ENCODE measurements at places on chromosomes 7 and 10.

DNA sequence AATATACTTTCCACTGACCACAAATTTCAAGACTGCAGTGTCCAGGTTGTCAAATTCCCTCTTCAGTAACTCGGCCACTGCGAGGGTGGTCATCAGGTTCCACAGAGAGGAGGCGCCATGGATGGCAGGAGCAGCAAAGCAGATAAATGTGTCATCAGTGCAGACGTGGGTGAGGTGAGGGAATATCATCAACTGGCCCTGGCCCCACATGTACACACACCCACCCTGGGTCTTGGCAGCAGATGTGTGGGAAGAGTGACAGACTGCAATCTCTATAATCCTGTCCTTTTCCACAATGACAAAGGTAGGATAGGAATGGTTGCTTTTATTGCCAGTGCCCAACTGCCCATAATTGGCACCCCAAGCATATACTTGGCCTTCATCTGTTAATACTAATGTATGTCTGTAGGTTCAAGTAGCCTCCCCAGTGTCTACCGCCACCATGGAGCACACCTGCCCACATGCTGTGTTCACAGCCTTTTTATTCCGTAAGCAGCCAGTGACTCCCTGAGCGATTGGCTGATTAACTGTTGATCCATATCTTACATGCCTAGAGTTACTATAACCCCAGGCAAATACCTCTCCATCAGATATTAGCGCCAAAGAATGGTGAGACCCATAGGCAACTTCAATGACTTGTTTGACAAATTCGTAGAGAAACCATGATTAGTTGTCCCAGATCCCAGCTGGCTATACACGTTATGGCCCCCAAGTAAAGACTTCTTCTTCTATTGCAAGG lies 16.3 kb upstream of the LIPM start:
- DNase-seq: no peak

DNA sequence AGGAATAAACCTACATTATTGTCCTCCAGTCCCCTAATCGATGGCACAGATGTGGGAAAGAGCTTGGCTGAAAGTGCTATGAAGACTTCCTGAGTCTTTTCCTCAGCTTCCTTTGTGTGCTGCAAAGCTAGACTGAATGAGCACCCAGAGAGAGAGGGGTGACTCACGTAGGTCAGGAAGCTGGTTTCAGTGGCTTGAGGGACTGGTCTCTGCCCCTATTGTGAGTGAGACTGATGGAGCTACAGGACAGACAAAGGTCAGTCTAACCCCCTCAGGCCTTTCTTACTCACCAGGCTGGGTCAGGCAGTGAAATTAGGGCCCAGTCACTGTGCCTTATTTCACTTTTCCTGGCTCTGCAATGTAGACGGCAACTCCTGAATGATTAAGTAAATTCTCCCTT lies 171.1 kb upstream of the GRB10 start:
- DNase-seq: no peak

DNA sequence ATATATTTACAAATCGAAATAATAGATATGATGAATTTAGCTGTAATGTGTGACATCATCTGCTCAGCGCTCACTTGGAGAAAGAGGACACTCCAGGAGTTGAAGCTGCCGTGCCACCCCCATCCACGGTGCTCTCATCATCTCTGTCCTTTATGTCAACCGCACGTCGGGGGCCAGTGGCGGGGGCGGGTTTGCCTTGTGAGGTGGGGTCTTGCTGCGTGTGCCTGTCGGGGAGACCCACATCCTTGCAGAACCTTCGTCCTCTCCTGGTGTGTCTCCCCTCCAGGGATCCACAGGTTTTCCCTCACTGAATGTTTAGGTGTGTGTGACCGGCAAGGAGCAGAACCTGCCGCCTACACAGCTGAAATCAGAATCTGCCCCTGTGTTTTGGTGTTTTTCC lies 71.6 kb downstream of the INPP5A start:
- no peak for DNase-seq

GRCh38 chr7:47738563-47739166 lies 156.8 kb upstream of the TNS3 start:
- DNase-seq: no peak

- no peak for DNase-seq
Measured at GRCh38 chr7:99739699-99740572, 4.9 kb upstream of the CYP3A7 start.

DNA sequence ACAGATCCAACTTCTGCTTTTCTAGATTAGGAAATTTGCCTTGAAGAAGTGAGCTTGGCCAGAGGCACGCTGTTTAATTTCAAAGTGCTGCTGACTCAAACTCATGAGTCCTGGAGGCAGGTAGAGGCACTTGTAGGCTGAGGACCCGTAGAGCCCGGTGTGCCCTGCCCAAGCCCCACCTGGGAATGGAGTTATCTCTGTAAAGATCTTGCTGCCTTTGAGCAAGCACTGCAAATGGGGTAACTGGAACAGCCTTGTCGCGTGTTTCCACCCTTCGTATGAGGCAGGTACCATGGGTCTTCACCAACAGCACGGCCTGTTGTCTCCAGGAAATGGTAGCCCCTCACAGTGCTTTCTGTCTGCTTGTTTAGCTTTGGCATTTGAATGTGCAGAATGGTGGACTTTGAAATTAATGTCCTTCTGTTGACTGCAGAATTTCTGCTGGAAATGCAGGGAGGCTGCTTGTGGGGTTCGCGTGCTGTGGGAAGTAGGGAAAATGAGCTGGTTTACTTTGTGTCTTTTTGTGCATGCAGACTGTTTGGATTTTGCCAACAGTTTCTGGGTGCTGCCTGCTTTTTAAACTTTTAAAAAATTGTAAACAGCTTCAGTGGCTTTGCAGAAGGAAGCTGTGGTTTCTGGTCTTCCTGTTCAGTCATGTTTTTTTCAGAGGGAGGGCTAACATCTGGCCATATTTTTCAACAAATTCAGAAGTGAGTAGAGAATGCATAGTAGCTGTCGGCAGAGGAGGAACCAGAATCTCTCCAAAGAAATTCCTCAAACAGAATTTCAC lies 27.2 kb downstream of the CCM2 start:
- no peak for DNase-seq

- DNase-seq: no peak
Measured at GRCh38 chr10:67045404-67045803, 119.6 kb downstream of the LRRTM3 start.

GRCh38 chr7:10355816-10356215 lies 617.9 kb upstream of the PHF14 start:
- no peak for DNase-seq

DNA sequence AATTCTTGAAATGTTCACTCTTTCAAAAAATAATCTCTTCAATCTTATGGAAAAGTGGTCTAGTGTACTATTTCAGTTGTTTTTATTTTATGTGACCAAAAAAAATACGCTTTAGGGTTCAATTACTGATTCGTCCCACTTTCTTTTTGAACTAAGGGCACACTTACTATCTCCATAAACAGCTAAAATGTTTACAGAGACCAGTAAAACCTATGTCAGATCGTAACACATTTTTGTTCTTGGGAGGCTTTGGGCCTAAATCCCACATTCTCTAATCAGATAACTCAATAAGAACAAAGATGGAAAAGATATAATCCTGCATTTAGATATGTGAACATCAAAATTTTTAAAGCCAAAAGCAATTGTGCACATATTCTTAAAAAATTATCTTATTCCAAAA lies 29.8 kb upstream of the EPC1 start:
- DNase-seq: no peak

DNA sequence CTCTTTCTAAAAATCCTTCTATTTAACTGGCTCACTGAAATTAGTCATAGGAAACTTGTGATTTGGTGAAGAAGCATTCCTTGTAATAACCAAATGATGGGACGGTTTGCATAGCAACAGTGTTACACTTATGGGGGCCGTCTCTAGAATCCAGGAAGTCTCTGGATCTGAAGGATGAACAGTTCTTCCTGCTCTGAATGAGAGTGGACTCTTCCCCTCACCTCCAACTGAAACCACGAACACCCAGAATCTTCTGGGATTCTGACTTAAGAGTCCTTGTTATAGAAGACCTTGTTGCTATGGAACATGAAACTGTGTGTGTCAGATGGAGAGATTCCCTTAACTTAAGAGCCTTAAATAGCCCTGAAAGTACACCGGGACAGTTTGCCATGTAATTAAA lies 23.2 kb downstream of the NOLC1 start:
- no peak for DNase-seq

- no peak for DNase-seq
Measured at GRCh38 chr7:34073676-34074075, 168.3 kb downstream of the BMPER start.

GRCh38 chr7:23696916-23697441 lies 13.0 kb upstream of the STK31 start:
- DNase-seq: no peak

DNA sequence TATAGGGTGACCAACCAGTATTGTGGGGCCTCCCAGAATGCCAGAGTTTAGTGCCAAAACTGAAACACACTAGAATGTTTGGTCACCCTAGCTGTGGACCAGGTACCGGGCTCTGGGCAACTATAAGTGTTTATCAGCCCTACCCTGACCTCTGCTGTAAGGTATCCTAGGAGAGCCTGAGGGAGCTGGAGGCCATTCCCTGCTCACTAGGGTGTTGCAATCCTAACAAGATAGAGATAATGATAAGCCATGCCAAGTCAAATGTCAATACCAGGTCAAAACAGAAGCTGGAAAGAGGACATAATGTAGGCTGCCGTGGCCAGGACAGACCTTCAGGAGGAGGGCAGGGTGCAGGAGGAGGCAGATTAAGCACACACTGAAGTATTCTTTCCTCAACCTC lies 151.8 kb downstream of the KCNMA1 start:
- DNase-seq: no peak

DNA sequence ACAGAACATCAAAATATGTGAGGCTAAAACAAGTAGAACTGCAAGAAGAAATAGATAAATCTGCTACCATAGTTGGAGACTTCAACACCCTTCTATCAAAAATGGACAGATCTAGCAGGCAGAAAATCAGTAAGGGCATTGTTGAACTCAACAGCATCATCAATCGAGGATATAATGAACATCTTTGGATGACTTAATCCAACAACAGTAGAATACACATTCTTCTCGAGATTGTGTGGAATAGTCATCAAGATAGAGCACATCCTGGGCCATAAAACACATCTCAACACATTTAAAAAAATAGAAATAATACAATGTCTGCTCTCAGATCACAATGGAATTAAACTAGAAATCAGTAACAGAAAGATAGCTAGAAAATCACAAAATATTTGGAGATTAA lies 9.9 kb downstream of the IGFBP1 start:
- no peak for DNase-seq

DNA sequence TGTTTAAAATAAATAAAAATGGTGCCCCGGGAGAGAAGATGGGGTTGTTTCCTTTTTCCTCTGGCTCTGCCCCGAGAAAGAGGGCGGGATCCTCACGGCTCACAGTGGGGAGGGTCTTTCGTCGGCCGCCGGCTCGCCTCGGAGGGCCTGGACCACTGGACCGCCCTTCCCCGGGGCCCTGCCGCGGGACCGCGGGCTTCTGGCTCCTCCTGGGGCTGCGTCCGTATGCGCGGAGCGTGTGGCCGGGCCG lies 3.5 kb upstream of the IGF2BP3 start:
- no peak for DNase-seq

DNA sequence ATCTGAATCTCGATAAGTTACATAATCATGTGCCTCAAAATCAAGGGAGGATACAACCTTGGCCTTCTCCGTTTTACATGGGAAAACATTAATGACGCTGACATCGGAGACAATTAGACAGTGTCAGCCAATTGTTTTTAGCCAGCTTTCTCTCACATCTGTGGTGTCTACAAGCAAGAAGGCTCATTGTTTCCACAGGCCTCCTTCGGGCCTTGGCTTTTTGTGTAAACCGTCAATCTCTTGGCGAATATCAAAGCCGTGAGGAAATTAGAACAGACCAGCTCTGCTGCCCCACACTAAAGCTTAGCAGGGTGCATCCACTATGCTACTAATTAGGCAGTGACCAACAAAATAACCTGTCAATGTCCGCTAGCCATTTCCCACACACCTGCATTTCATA lies 43.2 kb downstream of the VAX1 start:
- DNase-seq: peak; percentile 83

DNA sequence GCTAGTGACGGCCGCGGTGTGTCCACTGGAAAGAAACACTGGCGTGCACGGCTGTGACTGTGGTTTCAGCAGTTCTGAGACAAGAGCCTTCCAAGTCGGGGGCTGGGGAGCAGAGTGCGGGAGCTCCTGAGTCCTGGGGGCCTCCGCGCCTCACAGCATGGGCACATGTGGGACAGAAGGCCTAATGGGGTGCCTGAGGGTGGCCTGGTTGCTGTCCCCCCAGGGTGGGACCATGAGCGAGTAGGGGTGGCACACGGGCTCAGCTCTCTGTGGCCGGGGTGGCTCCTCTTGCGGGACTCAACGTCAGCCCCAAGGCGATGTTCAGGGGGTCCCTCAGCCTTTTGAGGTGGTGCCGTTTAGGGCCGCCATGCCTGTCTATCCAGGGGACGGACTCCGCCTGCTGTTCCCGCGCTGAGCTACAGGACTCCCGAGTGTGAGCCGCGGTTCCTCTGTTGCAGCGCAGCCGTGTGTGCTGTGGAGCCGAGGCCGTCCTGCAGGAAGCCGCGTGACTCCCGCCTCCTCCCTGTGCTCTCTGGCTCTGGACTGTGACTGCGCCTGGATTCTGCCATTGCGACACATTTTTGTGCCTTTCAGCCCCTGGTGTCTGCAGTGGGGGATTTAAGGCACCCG lies 23.5 kb upstream of the CHST12 start:
- DNase-seq: no peak

GRCh38 chr10:61617586-61617985 lies 45.1 kb upstream of the CABCOCO1 start:
- DNase-seq: no peak

- peak; percentile 88 for DNase-seq
Measured at GRCh38 chr10:47384148-47384921, at the start of gene ZNF488. TSS of gene ZNF488 (minus strand) at chr10:47384293. CDS start at chr10:47368829, 15,464 bp downstream.

GRCh38 chr7:24718977-24719491 lies 38.2 kb downstream of the GSDME start:
- DNase-seq: no peak

- DNase-seq: no peak
Measured at GRCh38 chr10:130160775-130161174, 24.6 kb downstream of the GLRX3 start.

- no peak for DNase-seq
Measured at GRCh38 chr7:17255926-17256325, 42.5 kb upstream of the AHR start.

- no peak for DNase-seq
Measured at GRCh38 chr10:103960103-103960502, 6.8 kb upstream of the SLK start.

DNA sequence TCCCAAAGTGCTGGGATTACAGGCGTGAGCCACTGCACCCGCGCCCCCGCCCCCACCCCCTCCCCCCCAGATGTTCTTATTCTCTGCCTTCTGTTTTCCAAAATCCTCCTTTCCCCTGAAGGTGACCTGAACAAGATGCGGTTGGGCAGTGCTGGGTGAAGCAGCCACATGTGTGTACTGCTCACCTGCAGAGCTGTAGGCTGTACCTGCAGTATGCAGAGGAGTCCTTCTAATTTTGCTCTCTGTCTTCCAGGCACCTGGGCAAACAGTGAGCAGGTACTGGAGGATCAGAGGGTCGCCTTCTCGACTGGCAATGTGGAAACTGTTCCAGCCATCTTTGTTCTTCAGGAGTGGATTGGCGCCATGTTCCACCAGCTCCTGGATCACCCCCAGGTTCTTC lies 2.1 kb downstream of the ANKRD16 start:
- DNase-seq: no peak

- DNase-seq: no peak
Measured at GRCh38 chr10:107616463-107617410, 452.2 kb upstream of the SORCS1 start.
